Fibroblast of lung (primary cell): ENCODE measurements at places on chromosomes 1 and 21. TPM values are rescaled to one million over a fixed set of nuclear protein-coding genes. Genes with fewer than 3 reads are reported as not detected.

Gene ZNF593
- total RNA-seq, result 30.7 and 38.8 TPM in 2 replicates

Gene DNAJC28
- total RNA-seq, result 2.1 and 2.3 TPM in 2 replicates

Gene OPRD1
- total RNA-seq, result under 0.01 TPM in 1 of 2 replicates, not detected in the other

Gene AMY2A
- not detected in 2 replicates for total RNA-seq

Gene KRTAP21-2
- total RNA-seq, result not detected in 2 replicates

Gene RGS13
- total RNA-seq, result not detected in 2 replicates

Gene AIRE
- total RNA-seq, result not detected in 2 replicates

Gene CYP4A11
- total RNA-seq, result not detected in 2 replicates

Gene AMPD1
- not detected in 2 replicates for total RNA-seq

DNA sequence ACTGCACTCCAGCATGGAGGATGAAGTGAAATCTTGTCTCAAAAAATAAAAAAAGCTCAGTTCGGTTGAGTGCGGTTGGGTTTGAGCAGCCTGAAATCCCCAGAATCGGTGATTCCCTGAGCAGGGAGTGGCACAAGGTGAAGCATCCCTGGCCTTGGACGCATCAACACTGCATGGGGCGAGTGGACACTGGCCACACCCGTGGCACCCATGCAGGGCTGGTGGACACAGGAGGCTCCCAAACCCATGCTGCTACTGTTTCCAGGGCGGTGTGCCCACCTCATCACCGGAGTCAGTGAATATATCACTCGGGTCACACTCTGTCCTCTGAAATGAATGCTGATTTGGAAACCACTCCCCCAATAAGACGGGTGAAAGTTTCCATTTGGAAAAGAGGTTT, 53.4 kb upstream of the ACTRT2 start:
- DNase-seq, result no peak

- peak; percentile 36 for DNase-seq
Measured at GRCh38 chr1:97832481-97832880, 88.4 kb downstream of the DPYD start.

GRCh38 chr1:48792961-48793360, 16.3 kb upstream of the BEND5 start:
- DNase-seq, result no peak

GRCh38 chr1:178541829-178542553, 29.1 kb downstream of the TEX35 start:
- peak; percentile 6 for DNase-seq

GRCh38 chr1:44497422-44498170, 92.5 kb downstream of the RNF220 start:
- no peak for DNase-seq

- DNase-seq, result no peak
Measured at GRCh38 chr1:205330150-205330549, 8.6 kb upstream of the NUAK2 start.

- no peak for DNase-seq
Measured at GRCh38 chr1:64798872-64799271, 54.0 kb downstream of the RAVER2 start.

DNA sequence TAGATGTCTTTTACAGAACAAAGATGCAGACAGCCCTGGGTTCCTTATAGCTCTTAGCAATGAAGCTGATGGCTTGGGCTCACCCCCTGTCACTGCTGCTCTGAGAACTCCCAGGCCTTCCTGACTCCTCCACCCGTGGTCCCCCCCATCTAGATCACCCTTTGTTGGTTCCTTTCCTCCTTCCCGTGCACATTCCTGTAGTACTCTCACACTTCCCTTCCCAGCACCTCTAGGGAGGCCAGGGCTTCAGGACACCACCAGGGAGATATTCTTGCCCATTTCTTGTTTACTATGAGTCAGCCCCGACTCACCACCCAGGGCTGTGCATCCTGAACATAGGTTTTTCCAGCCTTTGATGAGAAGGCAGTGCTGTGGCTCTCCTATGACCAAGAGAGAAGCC, 14.4 kb upstream of the NOS1AP start:
- peak; percentile 77 for DNase-seq

DNA sequence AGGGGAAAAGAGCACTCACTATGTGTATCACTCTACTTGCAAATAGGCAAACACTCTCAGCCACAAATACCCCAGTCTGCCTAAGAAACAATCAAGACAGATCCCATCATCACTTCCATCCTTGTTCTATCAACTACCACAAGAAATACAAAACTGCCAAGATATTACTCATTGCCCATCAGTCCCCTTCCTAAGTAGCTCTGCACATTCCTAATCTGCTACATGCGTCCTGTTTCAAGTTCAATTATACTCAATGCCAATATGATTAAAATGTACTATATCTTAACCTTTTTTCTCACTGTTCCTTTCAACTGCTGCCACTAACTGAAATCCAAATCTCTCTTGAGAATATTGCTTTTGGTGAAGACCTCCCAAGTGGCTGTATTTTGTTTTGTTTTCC, 1688.4 kb downstream of the PLA2G4A start:
- DNase-seq, result no peak

DNA sequence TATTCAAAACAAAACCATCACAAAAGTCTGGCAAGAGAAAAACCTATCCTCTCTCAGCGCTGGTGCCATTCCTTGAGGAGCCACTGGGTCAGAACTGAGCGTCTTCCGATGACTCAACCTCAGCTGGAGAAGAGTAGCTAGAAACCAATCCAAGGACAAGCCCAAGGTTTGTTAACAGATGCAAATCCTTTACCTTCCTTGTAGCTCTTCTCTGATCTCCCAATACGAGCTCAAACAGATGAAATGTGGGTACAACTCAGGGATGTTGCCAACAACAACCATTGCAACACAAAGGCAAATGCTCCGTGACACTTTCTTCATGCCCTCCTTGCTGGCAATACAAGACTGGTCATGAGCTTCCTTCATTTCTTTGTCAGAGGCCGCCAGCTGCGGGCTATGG, 337.1 kb downstream of the SIPA1L2 start:
- DNase-seq, result no peak

DNA sequence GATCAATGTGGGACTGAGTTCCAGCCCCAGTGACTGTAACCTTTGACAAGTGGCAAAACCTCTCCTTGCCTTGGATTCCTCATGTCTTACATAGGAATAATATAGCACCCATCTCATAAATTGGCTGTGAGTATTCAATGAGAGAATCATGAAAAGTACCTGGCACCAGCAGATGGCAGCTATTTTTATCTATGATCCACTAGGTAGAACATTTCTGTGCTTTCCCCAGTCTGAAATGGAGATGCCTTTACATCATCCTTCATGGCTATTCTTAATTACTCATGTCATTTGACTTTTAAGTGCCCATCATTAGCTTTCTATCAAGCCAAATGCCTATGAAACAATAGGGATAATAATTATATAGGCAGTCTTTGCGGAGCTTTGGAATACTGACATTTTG, 130.1 kb downstream of the TGFB2 start:
- no peak for DNase-seq

DNA sequence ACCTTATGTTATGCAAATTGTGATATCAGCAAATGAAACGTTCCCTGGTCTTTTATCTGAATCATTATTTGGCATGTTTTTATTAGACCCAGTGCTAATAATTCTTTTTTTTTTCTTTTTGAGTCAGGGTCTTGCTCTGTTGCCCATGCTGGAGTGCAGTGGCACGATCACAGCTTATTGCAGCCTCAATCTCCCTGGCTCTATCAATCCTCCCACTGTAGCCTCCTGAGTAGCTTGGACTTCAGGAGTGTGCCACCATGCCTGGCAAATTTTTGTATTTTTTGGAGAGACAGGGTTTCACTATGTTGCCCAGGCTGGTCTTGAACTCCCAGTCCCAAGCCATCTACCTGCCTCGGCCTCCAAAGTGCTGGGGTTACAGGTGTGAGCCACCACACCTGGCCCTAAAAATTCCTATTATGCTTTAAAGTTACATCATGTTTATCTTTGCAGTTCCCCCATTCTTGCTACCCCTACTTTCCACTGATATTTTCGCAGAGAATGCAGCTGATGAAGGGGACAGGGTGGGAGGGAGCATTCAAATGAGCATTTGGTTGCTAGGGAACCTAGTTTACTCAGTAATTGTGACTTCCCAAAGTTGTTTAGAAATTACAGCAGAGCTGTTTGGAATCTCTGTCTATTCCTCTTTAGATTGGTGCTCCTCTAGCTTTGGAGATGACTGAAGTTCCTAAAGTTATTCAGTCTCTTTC, 18.4 kb downstream of the C1orf21 start:
- DNase-seq, result no peak

- DNase-seq, result no peak
Measured at GRCh38 chr1:155982106-155982505, 3.8 kb upstream of the ARHGEF2 start.

DNA sequence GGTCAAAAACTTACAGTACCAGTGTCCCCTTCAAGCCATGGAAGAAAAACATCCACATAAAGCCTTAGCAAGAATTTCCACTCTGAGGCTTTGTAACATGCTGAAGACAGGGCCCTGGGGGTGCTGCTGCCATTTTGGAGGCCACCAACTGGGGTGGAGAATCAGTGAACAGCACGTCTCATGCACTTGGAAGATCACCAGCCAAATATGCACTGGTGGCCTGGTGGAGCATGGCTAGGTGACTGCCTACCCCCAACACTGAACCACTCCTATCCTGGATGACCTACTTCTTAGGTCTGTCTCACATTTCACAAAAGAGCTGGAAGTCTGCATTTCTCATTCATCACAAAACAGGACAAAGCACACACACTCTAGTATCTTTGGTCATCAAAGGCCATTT, 126.4 kb downstream of the COL24A1 start:
- no peak for DNase-seq

DNA sequence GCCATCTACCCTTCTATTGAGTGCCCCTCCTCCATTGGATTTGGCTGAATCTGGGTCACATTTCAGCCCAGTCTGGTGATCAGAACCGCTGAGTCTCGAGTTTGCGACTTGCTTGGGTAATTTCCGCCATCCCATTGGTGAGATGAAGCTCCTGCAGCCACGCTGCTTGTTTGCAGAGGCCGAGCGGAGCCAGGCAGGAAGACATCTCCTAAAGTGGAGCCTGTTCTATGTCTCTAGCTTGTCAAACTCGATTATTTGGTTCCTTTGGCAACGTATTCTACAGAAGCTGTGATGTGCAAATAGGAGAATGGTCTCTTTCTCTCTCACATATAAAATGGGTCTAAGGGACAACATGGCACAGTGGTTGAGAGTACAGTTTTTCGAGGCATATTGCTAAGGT, 206.8 kb upstream of the PLXNA2 start:
- DNase-seq, result no peak

GRCh38 chr1:67588178-67588855, 96.7 kb upstream of the GADD45A start:
- no peak for DNase-seq

DNA sequence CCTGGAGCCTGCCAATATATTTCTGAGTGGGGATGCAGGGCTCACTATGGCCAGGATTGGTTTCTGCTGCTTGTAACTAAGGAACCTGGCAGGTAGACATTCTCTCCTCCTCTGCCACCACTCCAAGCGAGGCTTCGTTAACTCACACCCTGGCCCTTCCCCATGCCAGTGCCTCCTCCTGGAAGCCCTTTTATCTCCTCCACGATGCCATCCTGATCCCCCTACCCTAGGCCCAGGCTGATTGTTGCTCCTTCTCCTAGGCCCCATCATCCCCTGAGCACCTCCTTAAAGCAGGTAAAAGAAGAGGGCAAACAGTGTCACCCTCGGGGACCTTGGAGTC, 118.5 kb downstream of the DMRTB1 start:
- no peak for DNase-seq

- DNase-seq, result no peak
Measured at GRCh38 chr1:153432874-153433681, 16.8 kb downstream of the S100A7A start.

DNA sequence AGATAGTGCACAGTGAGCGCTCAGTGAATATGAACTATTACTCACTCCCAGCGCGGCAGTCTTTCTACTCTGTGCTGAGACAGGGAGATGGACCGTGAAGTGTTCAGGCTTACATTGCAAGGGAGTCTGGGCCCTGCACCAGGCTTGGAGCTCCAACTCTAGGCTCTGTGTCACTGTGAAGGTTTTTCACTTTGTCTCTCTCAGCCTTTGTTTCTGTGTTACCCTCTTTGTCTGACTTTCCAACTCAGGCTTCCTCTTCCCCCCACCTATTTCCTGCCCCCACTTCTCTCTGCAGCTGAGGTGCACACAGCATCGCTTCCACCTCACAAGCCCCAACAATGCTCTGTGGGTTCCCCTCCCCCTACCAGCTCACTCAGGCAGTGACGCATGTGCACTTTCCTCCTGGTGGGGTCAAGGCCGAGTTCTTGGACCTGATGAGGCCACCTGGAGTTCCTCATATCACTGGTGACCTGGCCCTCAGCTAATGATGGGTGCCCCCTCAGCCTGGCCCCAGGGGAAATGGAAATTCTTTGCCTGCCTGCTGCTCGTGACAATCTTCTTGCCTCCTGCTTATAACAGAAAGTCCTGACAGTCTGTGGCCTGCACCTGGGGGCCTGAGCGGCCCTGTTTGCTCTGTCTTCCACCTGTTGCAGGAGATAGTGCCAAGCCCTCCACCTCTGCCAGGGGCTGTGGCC, 1.1 kb upstream of the LCK start:
- peak; percentile 35 for DNase-seq

DNA sequence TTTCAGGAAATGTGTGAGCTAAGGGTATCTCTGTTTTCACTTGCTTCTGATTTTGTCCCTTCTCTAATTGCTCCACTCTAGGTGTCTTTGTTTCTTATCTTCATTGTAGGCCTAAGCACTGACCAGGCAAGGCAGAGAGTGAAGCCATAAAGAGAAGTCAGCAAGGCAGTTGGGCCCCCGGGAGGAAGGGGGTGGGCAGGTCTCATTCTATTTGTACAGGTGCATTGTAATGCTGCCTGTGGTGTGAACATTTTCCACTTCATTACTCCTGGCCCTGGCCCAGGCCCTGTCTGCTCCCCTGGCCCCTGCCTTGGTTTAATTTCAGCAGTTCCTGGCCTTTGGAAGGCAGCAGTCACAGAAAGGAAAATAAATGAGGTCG, 86.4 kb upstream of the JUN start:
- peak; percentile 78 for DNase-seq

GRCh38 chr1:30868833-30869435, 39.6 kb downstream of the SDC3 start:
- DNase-seq, result no peak

- DNase-seq, result peak; percentile 94
Measured at GRCh38 chr21:28283641-28284490, 708.8 kb downstream of the LTN1 start.

DNA sequence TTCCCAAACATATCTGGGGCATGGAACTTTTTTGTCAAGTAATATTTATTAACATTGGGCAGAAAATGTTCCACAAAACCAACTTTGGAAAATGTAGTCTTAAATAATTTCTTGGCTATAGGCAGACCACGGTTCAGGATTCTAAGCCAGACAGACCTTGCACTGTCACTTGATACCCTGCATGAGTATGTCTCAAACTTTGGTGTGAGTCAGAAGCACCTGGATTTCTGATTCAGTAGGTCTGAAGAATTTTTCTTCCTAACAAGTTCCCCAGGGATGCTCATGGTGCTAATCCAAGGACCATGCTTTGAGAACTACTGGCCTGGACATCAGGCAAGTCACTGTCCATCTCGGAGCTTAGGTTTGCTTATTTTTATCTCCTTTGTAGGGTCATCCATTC, 562.0 kb downstream of the PLPP3 start:
- DNase-seq, result no peak

GRCh38 chr1:17950728-17951127, 156.9 kb upstream of the IGSF21 start:
- DNase-seq, result no peak
